ENCODE measurements at places on chromosomes 2 and 18.

- no peak for DNase-seq
Observed at GRCh38 chr18:79961527-79962291, 2.7 kb upstream of the HSBP1L1 start.

DNA sequence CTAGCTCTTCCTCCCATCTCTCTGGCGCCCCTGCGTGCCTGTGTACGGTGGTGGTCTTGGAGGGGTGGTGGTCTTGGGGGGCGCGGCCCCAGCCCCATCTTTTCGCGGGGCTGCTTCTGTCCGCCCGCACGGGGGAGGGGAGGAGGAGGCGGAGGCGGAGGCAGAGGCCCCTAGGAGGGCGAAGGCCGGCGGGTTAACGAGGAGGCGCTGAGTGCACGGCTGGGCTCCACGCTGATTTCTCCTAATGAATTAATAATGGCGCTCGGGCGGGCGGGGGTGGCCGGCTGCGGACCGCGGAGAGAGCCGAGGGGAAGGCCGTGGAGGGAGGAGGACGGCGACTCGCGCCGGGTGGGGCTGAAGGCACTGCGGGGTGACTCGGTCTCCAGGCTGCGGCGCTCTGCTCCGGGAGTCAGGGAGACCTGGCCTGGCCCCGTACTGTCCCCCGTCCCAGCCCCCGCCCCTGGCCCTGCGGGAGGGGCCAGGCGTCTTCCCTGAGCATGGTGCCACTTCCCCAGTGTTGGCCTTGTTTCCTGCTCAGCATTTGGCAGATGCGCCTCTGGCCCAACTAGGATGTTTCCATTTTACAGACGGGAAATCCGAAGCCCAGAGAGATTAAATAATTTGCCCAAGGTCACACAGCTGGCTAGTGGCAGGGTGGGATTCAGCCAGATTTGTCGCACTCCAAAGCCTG is 6.0 kb downstream of the GAREM2 start:
- DNase-seq, result no peak

DNA sequence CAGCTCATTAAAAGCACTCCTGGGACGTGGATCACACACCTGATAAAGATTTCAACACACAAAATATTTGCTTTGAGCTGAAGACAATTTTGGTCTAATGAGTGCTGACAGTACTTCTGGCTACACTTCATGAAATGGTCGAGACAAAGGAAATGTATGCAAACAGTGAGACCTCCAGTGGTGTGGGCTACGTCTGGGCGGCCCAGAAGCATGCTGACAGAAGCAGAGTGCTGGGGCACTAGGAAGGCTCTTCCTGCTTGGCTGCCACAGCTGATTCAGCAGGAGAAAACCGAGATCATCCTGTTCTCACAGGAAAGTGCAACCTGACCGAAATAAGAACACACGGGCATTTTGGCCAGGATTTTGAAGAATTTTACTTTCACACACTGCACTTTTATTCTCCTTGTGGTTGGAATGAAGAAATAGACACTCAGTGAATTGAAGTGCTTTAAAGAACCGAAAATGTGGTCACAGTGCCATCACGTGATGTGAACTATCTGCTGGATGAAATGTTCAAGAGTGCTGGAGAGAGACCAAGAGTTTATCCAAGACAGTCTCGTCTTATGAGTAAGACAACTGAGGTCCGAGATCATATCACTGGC is 149.5 kb downstream of the CCBE1 start:
- DNase-seq, result no peak

DNA sequence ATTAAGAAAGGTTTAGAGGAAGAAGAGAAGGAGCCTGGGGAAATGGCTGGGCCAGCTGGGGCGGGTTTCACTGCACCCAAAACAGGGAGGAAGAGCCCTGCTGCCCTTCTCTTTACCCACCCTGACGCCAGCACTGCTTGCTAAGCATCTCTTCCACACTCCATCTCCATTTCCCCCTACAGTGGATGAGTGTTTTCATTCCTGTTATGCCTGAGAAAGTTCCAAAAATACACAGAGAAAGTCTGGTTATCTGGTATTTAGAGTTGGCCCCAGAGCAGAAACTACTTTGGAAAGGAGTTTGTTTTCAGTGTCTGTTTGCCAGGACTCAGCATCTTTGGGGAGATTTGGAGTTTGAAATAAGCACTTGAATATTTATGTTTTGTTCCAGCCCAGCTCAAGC is 451.0 kb downstream of the SLC4A3 start:
- no peak for DNase-seq

GRCh38 chr2:132550946-132551345 is 119.1 kb downstream of the LYPD1 start:
- no peak for DNase-seq

DNA sequence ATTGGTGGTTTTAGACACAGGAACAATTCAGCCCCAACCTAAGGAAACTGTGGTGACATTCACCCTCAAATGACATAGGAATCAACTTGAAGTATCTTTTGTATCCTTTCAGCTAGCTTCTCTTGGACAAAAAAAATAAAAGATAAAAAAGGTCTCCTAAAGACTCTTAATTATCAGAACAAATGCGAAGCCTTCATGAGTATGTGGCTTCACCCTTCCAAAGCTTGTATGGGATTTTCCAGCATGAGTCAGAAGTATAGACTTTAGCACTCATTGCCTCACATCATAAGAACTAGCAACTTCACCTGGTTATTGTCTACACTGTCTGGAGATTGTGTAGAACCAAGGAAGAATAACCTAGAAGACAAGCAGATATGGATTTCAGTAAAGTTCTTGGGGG is 135.4 kb downstream of the LAMA3 start:
- no peak for DNase-seq

GRCh38 chr2:224268441-224268840 is 133.5 kb downstream of the FAM124B start:
- DNase-seq, result no peak

DNA sequence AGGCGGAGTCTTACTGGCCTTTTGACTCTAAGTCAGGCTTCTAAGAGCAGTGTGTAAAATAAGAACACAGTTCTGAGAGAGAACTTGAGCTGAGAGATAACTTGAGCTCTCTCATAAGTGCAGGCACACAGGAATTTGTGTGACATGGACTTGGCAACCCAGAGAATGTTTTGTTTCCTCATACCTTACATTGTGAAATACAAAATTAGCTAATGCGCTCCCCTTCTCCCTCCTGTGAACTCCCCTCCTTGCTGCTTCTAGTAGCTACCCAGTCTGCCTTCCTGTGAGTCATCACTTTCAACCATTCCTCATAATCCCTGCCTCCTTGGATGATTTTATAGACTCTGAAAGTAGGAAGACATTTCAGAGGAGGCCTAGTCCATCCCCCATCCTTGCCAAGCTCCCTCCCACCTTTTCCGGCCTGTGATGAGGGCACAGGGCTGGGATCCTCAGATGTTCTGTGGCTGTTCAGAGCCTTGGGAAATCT is 22.6 kb downstream of the FER1L5 start:
- no peak for DNase-seq

DNA sequence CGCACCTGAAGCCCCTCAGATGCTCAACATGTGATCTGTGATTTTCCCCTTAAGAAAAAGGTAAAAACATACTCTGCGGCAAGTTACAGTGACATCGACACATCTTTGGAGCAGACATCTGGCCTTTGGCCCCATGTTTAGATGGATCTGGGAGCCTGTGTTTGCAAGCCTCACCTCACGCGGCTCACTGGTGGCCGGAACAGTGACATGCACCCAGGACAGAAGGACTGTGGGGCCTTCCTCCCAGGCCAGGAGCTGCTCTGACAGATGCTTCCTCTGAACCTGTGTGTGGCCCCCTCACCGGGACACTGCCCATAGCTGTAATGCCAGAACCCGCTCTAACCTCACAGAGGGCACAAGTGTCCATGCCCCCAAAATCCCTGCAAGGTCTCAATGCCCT is 13.1 kb downstream of the PASK start:
- DNase-seq, result no peak

GRCh38 chr2:220076734-220077133 is 449.3 kb downstream of the SLC4A3 start:
- no peak for DNase-seq

GRCh38 chr2:181991171-181991885 is 5.7 kb downstream of the PPP1R1C start:
- DNase-seq, result no peak

- no peak for DNase-seq
Observed at GRCh38 chr2:69741229-69741574, 732 bp upstream of the ANXA4 start.

GRCh38 chr2:173059971-173060461 is 15.6 kb upstream of the MAP3K20 start:
- no peak for DNase-seq

GRCh38 chr2:10814571-10815331 is 2.2 kb upstream of the PDIA6 start:
- DNase-seq, result no peak

- DNase-seq, result no peak
Observed at GRCh38 chr2:109384308-109385271, 229.2 kb downstream of the SEPTIN10 start.

- no peak for DNase-seq
Observed at GRCh38 chr2:209074711-209075110, 349.1 kb upstream of the MAP2 start.

GRCh38 chr2:41698678-41699422 is 349.0 kb upstream of the PKDCC start:
- DNase-seq, result no peak

- no peak for DNase-seq
Observed at GRCh38 chr2:217691920-217692666, 310.7 kb downstream of the TNS1 start.

DNA sequence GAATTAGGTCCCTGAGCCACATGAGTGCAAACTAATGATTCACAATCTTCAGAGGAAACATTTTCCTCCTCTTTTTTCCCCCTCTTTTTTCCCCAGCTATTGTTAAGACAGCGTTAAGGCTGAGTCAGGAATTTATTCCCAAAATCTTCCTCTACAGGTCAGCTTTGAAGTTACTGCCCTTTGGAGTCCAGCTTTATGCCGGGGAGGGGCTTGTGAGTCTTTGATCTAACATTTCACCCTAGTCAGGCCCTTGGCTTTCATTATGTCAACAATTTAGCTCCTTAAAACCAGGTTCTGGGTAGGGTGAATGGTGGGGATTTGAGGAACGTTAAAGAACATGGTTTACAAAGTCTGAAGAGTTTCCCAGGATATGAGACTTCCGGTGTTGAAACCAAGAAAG is 91.0 kb upstream of the LYPD1 start:
- no peak for DNase-seq

DNA sequence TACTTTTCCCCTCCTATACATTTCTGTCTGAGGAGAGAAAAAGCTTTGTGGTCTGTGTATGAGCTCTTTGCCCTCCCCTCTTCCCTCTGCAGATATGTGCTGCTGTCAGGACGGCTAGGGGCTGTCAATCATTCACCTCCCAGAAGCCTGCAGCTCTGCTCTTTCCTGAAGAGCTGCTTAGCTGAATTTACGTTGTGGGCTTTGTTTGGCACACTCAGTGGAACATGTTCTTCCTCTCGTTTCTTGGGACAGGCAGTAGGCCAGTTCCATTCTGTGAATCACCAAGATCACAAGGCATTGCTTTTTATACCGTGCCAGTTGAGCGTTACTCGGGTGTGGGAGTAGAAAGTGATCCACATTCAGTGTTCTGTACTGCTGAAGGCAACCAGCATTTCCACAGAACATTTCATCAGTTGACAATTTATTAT is 136.7 kb downstream of the LAMA3 start:
- no peak for DNase-seq

- no peak for DNase-seq
Observed at GRCh38 chr2:4762951-4763376, 929.2 kb upstream of the SOX11 start.

DNA sequence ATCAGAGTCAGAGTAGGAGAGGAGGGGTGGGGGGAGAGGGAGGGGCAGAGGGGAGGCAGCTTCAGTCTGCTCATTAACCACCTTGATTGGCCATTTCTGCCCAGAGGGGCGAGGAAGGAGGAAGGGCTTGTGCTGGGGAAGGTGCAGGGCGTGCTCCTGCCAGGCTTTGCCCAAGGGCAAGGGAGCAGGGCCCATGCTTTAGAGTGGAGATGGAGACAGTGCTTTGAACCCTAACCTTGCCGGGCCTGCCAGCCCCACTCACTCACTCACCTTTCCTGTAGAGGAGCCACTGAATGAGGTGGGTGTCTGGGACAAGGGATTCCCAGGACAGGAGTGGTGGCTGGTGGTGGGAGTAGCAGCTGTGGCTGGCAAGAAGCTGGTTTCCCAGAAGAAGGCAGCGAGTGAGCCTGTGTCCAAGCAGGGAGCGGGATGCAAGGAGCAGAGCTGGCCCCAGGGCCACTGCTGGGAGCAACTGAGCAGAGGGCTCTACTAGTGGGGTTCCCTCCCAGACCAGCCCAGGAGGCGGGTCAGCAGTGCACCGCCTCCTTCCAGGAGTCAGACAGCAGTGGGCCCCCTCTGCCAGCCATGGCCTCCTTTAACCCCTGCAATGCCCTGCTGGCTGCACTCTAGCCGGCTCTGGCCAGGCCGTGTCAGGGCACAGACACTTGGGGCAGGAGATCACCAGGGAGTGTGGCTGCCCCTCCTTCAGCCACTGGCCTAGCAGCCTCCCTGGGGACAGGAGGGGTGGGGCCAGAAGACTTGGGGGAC is 3.6 kb upstream of the RUFY4 start:
- no peak for DNase-seq

DNA sequence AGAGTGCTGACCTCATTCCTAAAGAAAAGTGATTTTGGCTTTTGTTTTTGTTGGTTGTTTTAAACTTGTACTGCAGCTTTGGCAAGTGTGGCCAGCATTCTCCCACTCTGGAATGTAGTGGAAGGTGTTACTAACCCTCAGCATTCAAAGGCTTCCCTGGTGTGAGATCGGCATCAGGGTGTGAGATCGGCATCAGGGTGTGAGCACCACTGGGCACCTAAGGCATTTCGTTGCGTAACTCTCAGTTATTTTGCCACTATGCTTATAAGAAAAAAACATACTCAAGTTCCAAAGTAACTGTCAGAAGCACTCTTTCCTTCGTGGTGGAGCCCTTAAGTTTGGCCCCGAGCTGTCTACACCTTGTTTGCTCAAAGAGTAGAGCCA is 1.7 kb downstream of the CYBRD1 start:
- DNase-seq, result no peak

DNA sequence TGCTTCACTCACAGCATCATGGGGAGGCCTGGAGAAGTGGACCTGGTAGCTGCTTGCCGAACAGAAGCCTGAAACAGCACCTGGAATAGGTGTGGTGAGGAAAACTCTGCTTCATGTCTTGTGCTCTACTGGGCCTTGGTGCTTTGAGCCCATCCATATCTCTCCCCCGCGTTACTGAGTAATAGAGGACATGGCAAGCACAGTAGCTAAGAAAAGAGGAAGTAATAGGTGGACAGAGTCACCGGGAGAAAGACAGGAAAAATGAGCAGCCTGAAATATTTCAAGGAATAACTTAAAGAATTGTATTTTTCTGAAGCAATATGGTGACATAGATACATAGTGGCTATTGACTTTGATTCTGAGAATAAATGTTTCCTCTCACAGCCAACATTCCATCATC is 14.0 kb upstream of the HNMT start:
- no peak for DNase-seq
